ENCODE measurements at places on chromosomes 11 and 22.

DNA sequence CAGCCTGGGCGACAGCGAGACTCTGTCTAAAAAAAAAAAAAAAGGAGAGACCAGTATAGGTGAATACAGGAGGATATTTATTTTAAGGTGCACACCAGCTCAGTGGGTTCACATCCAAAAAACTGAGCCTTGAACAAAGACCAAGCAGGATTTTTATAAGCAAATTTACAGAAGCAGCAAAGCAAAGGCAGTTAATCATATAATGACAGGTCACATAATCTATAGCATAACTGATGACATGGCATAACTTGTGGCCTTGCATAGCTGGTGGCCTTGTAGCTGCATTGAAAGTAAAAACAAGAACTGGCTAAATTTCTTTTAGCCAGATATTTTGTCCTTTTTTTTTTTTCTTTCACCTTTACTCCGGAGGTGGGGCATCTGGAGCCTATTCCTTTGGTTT lies 2.7 kb upstream of the PLAAT3 start:
- DNase-seq, result no peak

- no peak for DNase-seq
Measured at GRCh38 chr11:119747868-119748660, 19.1 kb upstream of the NECTIN1 start.

DNA sequence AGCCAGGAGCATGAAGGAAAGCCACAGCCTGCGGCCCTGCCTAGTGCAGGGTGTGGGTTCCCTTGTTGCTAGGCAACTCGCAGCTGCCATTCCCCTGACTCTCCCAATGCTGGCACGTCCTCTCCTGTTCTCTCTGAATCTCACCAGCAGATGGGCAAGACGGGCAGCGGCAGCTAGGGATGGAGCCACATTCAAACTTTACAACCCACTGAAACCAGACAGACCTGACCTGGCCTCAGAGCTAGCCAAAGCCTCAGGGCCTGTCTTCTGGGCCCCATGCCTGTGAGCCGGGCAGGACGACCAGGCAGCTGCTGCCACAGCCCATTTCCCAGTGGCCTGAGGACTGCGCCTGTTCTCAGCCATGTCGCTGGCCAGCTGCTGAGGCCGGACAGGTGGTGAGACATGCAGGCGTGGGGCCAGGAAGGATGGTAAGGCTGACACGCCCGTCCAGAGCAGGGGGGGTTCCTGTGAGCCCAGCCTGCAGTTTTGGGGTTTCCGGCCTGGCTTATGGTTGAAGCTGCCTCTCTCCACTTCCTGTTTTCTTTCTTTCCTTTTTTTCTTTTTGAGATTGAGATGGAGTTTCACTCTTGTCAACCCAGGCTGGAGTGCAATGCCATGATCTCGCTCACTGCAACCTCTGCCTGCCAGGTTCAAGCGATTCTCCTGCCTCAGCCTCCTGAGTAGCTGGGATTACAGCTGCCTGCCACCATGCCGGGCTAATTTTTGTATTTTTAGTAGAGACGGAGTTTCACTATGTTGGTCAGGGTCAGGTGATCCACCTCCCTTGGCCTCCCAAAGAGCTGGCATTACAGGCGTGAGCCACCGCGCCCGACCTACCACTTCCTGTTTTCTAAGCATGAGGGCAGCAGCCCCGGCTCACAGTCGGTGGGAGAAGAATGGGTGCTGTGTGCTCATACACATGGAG lies 4.1 kb downstream of the SUN2 start:
- DNase-seq, result peak; percentile 48

- no peak for DNase-seq
Measured at GRCh38 chr11:68506908-68507307, 46.4 kb downstream of the PPP6R3 start.

GRCh38 chr22:49255741-49256318 lies 571.8 kb downstream of the BRD1 start:
- no peak for DNase-seq

DNA sequence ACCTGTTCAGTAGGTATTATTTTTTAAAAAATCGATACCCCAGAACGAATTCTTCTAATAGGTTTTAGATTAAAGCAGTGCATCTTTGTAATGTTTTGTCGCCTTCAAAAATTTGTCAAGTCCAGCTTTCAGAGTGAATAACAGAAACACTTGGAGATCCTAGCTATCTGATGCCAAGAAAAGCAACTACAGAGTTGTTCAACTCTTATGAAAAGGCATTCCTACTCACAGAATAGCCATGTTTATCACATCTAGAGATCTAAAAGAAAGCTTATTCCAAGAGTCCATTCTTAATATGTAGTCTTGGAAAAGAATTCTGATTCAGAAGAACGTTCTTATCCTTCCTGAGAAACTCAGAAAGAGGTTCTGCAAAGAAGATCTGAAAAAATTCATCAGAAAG lies 268.5 kb downstream of the TTC28 start:
- no peak for DNase-seq

DNA sequence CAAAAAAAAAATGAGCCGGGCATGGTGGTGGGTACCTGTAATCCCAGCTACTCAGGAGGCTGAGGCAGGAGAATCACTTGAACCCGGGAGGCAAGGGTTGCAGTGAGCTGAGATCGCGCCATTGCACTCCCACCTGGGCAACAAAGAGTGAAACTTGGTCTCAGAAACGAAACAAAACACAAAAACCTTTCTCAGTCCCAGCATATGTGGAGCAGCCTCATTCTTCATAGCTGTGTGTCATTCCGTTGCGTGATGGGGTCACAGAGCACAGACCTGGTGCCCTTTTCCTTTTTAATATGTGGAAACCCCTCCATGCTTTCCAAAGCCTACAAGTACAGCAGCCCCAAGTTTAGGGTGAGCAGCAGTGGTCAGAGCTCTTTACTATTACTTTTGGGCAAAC lies 13.7 kb downstream of the PEX26 start:
- no peak for DNase-seq

- no peak for DNase-seq
Measured at GRCh38 chr11:131043251-131043650, 127.0 kb upstream of the SNX19 start.

- no peak for DNase-seq
Measured at GRCh38 chr22:27474711-27475547, 326.6 kb downstream of the MN1 start.

DNA sequence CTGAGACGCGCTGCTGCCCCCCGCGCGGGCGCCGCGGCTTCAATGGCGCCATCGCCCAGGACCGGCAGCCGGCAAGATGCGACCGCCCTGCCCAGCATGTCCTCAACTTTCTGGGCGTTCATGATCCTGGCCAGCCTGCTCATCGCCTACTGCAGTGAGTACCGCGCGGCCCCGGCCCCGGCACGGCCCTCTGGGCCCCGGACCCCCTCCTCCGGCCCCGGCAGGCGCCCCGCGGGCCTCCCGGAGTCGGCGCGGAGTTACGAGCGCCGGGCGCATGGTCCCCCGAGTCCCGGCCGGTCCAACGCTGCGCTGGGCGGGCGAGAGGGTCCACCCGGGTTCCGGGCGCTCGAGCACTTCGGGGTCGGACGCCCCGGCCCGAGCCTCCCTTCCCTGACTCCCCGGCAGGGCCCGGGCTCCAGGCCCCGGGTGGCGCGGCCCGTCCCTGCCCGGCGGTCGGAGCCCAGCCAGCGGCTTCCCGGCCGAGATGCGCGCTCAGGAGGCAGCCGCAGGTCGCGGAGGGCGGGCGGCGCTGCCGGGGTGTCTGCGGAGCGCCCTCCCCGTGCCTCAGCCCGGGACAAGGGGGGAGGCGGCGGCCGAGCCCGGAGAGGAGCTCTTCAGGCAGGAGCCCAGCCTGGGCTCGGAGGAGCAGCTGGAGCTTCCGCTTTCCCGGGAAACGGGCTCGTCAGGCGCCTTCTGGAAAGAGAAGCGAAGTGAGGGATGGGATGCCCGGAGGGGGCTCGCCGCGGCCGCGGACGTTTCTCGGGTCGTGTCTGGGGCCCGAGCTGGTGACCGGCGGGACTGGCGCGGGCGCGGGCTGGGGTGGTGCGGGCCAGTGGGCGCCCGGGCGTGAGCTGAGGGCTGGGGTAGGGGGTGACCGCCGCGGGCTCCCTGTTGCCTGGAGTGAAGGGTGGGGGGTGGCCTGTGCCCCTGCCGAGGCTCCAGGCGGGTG lies 1337.8 kb downstream of the BRD1 start:
- DNase-seq, result no peak

- DNase-seq, result no peak
Measured at GRCh38 chr11:116882386-116882785, 45.0 kb upstream of the APOA1 start.

DNA sequence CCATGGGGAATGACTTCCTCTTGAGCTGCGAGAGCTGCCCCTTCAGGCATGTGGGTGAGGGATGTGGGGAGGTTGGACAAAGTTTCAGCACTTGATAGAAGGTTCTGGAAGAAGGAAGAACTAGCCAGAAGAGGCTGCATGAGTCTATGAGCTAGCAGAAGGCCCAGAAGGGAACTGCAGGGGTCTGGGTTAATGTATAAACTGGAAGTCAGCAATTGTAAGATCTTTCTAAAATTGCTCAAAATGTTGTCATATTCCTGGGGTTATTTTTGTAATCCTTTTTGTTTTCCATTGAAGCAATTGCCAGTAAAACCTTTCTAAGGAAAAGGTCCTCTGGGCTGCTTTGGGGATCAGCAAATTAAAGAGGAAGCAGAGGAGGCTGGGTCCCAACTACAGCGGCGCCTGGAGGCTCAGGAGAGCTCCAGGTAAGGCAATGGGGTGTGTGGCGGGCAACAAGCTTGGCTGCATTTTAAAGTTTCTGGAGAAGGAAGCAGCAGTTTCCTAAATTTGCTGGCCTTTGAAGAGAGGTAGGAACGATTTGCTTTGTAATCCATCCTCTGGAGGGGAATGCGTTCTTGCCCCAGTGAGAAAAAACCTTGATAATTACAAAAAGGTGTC lies 29.2 kb downstream of the ADAMTS15 start:
- no peak for DNase-seq

GRCh38 chr22:38312261-38312800 lies 4.9 kb downstream of the CSNK1E start:
- DNase-seq, result no peak

DNA sequence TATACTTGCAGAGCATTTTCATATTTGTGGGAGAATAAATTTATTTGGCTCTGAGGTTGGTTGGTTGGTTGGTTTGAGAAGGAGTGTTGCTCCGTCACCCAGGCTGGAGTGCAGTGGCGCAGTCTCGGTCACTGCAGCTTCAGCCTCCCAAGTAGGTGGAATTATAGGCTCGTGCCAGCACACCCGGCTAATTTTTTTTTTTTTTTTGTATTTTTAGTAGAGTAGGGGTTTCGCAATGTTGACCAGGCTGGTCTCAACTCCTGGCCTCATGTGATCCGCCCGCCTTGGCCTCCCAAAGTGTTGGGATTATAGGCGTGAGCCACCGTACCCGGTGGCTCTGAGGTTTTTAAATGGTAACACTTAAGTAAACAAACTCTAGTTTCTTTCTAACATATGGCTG lies 161.1 kb downstream of the TEAD1 start:
- DNase-seq, result no peak

GRCh38 chr11:25057861-25058260 lies 561.0 kb downstream of the LUZP2 start:
- no peak for DNase-seq

GRCh38 chr11:75341612-75342011 lies 9.8 kb downstream of the ARRB1 start:
- no peak for DNase-seq

GRCh38 chr11:3984896-3985295 lies 109.7 kb upstream of the RRM1 start:
- peak; percentile 42 for DNase-seq

- DNase-seq, result no peak
Measured at GRCh38 chr11:17846852-17847453, 112.4 kb downstream of the KCNC1 start.

- DNase-seq, result no peak
Measured at GRCh38 chr11:75531325-75531724, 5.6 kb upstream of the GDPD5 start.

DNA sequence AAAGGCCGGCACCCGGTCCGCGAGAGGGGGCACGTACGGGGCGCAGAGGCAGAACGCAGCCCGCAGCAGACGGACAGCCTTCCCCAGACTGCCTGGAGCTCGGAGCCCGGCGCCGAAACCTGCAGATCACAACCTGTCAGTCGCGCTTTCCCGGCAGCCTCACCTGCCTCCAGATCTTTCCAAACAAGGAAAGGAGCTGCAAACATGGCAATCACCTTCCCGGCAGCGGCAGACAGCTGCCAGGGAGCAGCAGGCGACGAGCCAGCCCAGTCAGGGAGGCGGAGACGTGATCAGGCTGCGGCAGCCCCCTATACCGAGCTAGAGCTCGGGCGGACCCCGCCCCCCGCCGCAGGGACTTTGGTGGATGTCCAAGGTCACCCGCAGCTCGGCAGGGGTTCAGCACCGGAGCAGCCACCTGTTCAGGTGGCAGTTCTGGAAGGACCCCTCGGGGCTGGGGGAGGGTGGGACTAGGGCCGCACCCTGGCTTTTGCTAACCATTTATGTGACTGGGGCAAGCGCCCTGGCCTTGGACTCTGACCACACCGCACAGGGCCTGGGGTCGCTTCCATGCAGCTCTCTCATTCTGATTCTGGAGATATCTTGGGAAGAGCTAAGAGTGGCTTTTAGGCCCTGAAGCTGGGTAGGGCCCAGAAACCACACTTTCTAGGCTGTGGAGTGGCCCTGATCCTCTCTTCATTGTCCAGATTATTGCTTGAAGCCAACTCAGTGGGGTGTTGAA lies 143.8 kb downstream of the NECTIN1 start:
- DNase-seq, result no peak

GRCh38 chr11:115298300-115299012 lies 205.8 kb downstream of the CADM1 start:
- no peak for DNase-seq

GRCh38 chr11:45161252-45162063 lies 15.0 kb downstream of the PRDM11 start:
- no peak for DNase-seq

- DNase-seq, result no peak
Measured at GRCh38 chr11:45237711-45238315, 48.3 kb downstream of the SYT13 start.

GRCh38 chr11:114080769-114081168 lies 21.3 kb downstream of the ZBTB16 start:
- no peak for DNase-seq

DNA sequence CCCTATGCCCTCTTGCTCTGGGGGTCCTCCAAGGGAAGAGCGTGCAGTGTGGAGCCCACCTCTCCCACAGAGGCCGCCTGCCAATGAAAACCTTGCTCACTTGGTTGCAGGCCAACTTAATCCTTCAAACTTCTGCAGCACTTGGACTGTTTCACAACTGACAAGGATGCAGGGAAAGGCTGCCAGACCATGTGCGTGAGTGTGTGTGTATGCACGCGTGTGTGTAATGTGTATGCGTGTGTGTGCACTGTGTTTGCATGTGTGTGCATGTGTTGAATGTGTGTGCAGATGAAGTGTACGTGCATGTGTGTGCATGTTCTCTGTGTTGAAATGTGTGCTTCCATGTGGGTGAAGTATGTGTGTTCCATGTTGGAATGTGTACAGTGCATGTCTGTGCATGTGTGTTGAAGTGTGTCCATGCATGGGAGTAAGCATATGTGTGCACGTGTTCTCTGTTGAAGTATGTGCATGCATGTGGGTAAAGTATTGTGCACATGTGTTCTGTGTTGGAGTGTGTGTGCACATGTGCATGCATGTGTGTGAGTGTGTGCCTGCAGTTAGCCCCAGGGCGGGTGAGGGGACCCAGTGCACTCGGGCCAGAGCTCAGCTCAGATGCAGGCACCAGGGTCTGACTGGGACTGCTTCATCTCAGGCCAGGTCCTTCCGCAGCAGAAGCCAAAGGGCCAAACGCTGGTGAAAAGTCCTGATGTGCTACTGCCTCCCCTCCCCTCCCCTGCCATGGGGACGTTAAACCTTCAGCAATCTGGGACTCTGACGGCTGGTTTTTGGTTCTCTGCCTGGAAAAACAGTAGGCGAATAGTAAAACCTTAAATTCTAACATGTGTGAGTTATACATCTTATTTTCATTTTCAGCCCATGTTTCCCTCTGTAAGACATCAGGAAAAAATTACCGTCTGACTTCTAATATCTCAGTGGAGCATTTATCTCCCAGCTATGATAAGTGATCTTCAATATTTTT lies 72.0 kb downstream of the FLI1 start:
- DNase-seq, result no peak
